Activated naive CD4-positive, alpha-beta T cell treated with anti-CD3 and anti-CD28 coated beads, Interleukin-2, amount 50 U/mL, for 72 hours (primary cell): ENCODE measurements at places on chromosomes 2 and 18. TPM values are rescaled to one million over a fixed set of nuclear protein-coding genes. Genes with fewer than 3 reads are reported as not detected.

GRCh38 chr2:186533717-186534116 is 47.7 kb downstream of the ZC3H15 start:
- DNase-seq = no peak

Gene SCLY
- total RNA-seq = 58.0 TPM

Gene QPCT
- not detected for total RNA-seq

DNA sequence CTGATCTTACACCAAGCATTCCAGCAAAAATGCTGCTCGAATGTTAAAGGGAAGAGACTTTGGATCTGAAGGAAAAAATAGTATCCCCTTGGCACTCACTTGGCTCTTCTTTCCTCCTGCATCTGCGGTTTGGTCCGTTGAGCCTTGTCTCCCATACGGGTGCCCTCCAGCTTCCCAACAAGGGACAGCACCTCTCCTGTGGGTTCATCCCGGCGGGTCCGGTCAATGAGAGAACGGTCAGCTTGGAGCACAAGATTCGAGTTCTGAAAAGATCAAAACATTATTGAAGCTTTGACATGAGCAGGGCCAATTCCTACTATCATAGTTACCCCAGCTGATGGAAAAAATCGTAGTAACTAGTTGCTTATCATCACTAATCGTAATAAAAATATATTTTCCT is 740 bp downstream of the SNRNP200 start:
- DNase-seq = no peak
